A549 treated with Hydrocortisone at 1 μM for 4 hours (cell line): ENCODE measurements at places on chromosomes 16 and 17. TPM values are rescaled to one million over a fixed set of nuclear protein-coding genes. Genes with fewer than 3 reads are reported as not detected.

Gene TEDC2
- total RNA-seq, result 15.5 to 22.0 TPM (median 19.2 TPM) in 5 replicates

Gene SLC13A2
- total RNA-seq, result 0.08 to 0.18 TPM (median 0.12 TPM) in 5 replicates

Gene SEBOX
- not detected in 5 replicates for total RNA-seq

Gene MAP2K3
- 84.7 to 127 TPM (median 95.1 TPM) in 5 replicates for total RNA-seq

Gene TRPV2
- total RNA-seq, result 0.20 to 0.55 TPM (median 0.40 TPM) in 5 replicates

Gene GOT2
- total RNA-seq, result 170 to 189 TPM (median 174 TPM) in 5 replicates

Gene KRT12
- total RNA-seq, result not detected in 5 replicates

Gene MT1E
- 0.13 to 0.17 TPM in 2 of 5 replicates, not detected in the others for total RNA-seq

Gene SNX20
- not detected in 5 replicates for total RNA-seq

Gene BAIAP3
- total RNA-seq, result 0.64 to 1.6 TPM (median 0.93 TPM) in 5 replicates

Gene RPGRIP1L
- 9.0 to 12.3 TPM (median 9.9 TPM) in 5 replicates for total RNA-seq

Gene USP10
- total RNA-seq, result 66.7 to 87.1 TPM (median 78.7 TPM) in 5 replicates
